Smooth muscle cell of trachea (primary cell): ENCODE measurements at places on chromosomes 11 and 22. TPM values are rescaled to one million over a fixed set of nuclear protein-coding genes. Genes with fewer than 3 reads are reported as not detected.

P2RY2 gene
- not detected in 2 replicates for total RNA-seq

TSSK2 gene
- total RNA-seq, result not detected in 2 replicates

GLYAT gene
- not detected in 2 replicates for total RNA-seq

CCDC73 gene
- not detected in 2 replicates for total RNA-seq

TRIM49 gene
- not detected in 2 replicates for total RNA-seq

C22orf42 gene
- total RNA-seq, result not detected in 2 replicates

ZDHHC5 gene
- total RNA-seq, result 26.9 and 42.0 TPM in 2 replicates

SERPING1 gene
- 9.6 and 26.0 TPM in 2 replicates for total RNA-seq

NRGN gene
- total RNA-seq, result 0.50 and 0.58 TPM in 2 replicates

HDHD5 gene
- 23.0 and 31.4 TPM in 2 replicates for total RNA-seq

ARCN1 gene
- total RNA-seq, result 138 and 147 TPM in 2 replicates

PANX3 gene
- total RNA-seq, result not detected in 2 replicates

DENND6B gene
- 2.0 and 6.8 TPM in 2 replicates for total RNA-seq

RHBDD3 gene
- total RNA-seq, result 21.8 and 22.8 TPM in 2 replicates

OR6T1 gene
- total RNA-seq, result not detected in 2 replicates

PIWIL4 gene
- total RNA-seq, result 4.1 and 4.5 TPM in 2 replicates

APOC3 gene
- not detected in 2 replicates for total RNA-seq

LRP4 gene
- total RNA-seq, result 0.99 and 1.0 TPM in 2 replicates
